ENCODE measurements at places on chromosomes 12 and 14.

DNA sequence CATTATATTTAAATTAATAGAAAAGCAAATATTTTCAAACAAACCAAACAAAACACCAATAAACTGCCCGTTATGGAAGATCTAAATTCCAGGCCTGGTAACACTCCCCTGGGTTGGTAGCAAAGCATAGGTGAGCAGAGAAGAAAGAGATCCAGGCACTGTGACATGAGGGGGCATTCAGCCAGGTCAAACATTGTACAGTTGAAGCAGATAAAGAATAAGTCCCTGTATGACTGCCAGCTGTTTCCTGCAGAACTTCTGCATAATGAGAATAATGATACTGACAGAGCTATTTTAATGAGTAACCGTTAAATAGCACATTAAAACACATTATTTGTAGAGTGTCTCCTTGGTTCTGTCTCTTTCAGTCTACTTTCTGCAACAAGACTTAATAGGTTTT lies 35.4 kb downstream of the SLC38A1 start:
- DNase-seq: no peak

GRCh38 chr12:111628505-111629260 lies 29.6 kb upstream of the ATXN2 start:
- no peak for DNase-seq

DNA sequence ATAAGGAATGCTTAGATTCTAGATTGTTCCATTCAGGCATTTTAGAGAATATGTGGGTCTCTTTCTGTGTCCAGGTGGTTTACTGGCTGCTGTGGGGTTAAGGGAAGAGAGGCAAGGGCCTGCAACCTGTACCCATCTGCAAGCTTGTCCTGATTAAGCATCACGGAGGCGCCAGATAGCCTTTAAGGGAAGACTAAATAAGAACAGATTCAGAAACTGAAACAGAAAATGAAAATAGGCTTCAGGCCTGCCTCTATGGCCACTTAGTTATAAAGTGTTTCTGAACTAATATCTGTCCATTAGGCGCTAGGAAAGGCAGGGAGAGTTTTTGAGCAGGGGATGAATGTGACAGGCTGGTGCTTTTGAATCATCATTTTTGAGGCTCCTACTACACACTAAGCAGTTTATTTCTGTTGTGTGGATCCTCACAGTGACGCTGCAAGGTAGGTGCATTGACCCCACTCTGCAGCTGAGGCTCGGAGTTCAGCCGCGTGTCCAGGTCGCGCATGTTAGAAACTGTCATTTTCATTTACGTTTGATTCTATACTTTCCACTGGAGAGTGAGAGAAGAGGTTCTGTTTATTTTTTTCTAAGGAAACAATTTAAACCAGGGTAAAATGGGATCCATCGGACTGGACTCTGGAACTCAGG lies 47.4 kb downstream of the SLC6A12 start:
- DNase-seq: no peak

GRCh38 chr14:55454264-55455002 lies 14.0 kb upstream of the TBPL2 start:
- DNase-seq: peak; percentile 94

GRCh38 chr12:51195841-51196240 lies 22.0 kb downstream of the POU6F1 start:
- DNase-seq: no peak

DNA sequence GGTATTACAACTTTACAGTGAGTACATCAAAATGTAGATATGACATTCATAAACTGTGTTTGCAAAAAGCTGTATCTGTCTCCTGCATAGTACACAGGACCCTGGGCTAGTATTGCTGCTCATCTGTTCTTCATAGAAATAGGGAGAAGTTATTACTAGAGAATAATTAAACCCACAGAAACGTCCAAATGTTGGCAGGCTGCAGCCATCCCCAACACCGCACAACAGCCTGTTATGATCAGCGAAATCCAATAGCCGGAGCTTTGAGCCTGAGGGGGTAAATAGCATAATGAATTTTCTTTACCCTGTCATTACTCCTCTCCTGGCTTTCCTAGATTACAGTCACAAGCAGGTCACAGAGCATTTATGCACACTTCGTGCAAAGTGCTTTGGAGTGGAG lies 178.0 kb downstream of the DACT1 start:
- no peak for DNase-seq

DNA sequence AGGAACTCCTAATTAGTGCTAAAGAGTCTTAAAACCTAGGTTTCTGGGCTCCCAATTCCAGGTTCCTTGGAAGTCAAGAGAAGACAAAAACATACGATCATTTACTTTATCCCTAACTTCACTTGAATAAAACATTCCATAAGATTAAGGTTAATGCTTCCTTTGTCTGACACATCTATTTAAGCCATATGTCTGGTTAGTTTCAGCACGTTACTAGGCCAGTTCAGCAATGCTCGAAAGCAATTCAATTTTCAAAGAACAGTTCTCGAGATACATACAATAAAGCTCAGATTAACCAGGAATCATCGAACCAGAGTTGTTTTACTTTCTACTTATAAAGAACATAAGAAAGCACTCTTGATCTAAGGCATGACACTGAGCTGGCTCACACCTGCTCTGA lies 68.0 kb upstream of the POC1B start:
- no peak for DNase-seq

DNA sequence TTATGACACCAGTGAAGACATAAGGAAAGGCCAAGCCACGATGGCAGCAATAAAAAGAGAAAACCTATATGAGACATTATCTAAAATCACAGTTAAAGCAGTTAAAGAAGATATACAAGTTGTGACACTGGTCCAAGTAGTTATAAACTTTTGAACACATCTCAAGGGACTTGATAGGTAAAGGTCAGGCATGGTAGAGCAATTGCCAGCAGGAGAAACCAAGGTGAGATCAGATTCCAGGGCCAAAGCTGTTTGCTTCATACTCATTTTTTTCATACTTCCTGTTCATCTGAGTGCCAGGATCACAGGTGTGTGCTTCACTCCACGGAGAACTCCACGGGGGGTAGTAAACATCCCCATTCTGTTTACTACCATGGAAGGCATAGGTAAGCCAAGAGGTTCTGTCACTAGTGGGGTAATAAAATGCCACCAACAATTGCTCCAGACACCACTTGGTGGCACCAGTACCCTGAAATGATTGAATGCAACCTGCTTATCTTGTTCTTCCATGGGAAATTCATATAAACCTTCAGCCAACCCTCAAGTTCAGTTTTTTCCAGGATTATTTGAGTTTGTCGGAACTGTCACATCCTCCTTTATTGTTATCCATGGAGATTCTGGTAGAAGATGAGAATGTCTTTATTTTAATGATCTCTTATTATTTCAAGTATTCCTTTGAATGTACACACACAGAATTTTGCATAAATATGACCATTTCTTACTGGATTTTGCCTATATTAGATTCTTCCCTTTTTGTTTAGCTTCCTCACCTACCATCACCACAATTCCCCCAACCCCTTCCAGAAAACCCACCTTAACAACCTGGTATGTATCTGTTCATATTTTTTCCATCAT lies 59.2 kb upstream of the TSPAN8 start:
- peak; percentile 32 for DNase-seq

DNA sequence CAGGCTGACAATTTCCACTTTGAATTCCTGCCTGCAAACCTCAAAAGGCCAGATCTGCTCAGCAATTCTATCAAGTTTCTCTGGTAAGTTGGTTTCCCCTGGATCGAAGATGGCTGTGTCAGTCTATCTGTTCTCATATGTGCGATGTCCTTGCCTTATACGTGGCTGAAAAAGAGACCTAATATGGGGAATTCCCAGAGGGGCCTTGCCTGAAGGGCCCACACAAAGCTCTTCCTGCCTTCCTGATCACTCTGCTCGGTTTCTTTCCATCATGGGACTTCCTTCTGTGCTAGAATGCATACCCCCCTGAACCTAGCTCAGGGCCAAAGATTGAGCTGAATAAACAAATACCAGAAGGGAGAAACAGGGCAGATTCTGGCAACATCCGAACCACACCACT lies 13.2 kb downstream of the TCL1B start:
- no peak for DNase-seq

DNA sequence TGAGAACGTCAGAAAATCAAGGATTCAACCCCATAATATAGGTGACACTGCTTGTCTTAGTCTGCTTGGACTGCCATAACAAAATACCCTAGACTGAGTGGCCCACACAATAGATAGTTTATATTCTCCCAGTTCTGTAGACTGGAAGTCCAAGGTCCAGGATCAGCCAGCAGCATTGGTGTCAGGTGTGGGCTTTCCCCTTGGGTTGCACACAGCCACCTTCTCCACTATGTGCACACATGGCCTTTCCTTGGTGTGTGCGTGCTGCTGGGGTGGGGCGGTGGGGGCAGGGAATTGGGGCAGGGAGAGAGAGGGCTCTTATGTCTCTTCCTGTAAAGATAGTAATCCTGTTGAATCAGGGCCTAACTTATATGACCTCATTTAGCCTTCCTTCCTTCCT lies 106.4 kb downstream of the SLC25A47 start:
- no peak for DNase-seq

- DNase-seq: no peak
Measured at GRCh38 chr12:93191423-93191822, 186.3 kb upstream of the NUDT4 start.

DNA sequence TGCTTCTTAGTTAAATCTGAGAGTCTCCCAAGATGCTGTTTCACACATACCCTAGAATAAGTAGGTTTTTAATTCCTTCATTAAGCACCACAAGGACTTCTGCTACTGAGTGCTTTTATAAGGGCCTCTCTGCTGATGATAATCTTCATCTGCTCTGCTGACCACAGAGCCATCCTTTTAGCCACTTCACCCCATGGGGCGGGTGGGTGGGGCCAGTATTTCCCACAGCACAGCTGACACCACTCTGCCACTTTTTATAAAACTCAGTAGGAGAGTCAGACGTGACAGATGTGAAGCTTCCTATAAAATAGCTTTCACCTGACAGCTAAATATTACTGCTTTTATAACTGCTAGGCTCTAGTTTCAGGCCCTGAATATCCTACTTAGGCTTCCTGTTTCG lies 20.3 kb downstream of the FCF1 start:
- DNase-seq: no peak

DNA sequence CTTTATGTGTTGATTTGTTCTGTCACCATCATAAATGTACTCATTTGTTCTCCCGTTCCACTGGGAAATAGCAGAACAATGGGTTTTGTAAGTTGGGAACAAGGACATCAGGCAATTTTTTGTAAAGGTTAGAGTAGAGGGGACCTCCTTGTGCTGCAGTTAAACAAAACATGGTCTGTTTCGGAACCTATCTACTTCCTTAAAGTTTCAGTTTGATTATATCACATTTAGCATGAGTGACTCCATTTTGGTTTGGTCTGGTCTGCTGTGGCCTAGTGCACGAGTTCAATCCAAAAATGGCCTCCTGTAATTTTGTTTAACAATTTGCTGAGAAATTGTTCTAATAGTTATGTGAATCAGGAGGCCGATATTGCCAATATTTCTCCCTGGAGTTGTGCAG lies 372.7 kb downstream of the NUAK1 start:
- DNase-seq: no peak

DNA sequence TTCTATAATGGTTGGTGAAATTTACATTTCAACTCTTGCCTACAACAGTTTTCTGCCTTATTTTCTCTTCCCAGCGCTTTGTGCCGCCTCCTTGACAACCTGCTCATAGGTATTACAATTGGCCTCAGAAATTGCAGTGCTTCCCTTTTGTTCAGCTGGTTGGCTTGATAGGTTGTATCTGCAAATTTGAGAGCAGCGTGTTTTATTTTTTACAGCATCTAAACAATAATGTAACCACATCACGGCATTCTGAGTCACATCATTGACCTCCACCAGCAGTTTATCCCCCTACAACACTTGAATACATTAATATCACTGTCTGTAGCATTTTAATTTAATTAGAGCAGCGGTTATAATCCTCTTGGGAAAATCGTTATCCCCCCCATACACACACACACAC lies 99.4 kb downstream of the ETV6 start:
- DNase-seq: no peak

DNA sequence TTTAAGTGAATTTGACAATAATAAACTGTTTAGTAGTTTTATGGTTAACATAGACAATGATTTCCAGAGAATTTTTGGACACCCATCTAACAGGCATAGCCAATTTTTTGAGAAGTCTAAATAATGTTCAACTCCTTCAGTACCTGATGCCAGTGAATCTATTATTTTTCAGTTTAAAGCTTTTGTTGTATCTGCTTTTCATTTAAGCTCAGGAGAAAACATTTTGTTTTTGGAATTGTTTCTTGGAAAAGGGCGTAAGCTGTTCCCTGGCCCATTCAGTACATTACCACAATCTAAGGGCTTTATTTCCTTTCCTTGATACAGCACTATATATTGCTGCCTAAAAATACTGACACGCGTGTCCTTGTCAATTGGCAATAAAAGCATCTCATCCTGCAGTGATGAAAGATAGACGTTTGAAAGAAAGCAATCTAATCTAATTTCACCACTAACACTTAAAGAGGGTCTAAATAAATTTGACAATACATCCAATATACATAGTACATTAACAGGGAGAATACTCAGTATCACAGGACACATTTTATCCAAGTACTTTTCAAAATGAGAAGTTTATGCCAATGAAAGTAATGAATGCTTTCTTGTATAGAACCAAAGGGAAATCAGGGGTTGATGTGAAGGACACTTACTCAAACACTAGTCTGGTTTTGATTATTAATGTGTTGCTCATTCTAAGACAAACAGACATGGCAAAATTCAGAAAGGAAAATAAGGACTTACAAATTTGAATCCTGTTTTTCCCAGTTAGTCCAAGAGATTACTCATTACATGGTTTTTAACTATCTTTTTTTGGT lies 104.2 kb upstream of the LGR5 start:
- no peak for DNase-seq

DNA sequence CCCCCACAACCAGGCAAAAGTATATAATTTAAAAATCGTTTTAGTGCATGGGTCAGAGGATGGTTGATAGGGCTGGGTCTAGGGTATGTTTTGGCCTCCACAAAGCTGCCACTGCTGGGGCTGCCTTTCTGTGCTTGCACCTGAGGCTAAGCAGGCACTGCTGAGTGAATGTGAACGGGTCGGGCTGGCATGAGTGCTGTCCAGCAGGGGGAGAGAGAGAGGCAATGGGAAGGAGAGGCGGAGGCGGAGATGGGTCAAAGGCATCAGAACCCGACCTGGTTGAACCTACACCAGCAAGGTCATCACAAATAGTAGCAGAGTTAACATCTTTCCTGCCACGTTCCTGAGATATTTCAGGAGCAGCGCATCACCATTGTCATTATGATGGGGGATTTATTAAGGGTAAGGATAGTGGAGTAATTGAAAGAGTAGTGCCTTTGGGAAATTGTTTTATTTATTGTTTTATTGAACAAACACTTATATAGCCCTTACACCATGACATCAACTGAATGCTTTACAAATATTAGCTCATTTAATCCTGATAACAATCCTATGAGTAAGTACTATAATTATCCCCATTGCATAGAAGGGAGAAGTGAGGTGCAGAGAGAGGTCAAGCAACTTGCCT lies 5.8 kb upstream of the NRXN3 start:
- DNase-seq: no peak

- DNase-seq: no peak
Measured at GRCh38 chr14:61098721-61099120, 117.7 kb downstream of the SLC38A6 start.

DNA sequence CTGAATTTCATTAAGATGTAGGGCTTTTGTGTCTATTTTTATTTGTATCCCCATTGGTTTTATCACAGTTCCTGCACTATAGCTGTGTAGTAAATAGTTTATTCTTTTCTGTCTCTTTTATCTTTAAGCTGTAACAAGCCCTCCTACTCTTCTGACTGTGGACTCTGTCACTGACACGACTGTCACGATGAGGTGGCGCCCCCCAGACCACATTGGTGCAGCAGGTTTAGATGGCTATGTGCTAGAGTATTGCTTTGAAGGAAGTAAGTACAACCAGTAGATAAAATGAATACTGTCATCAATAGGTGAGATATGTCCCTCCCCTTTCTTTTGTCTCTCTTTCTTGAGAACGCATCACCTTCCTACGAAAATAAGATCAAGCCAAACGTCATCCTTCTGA lies 34.1 kb upstream of the CHPT1 start:
- DNase-seq: no peak

All from M059J (cell line).